ENCODE measurements at places on chromosomes 7 and 10.

- H3K36me3 ChIP-seq = no peaks in the 10 kb centered on the region
- no peak for DNase-seq
- H3K4me3 ChIP-seq = no peak overlapping the region
- no peaks in the 10 kb centered on the region for H3K4me1 ChIP-seq
- H3K27me3 ChIP-seq = no peaks in the 10 kb centered on the region
- no peak overlapping the region for H3K27ac ChIP-seq
These were observed 1081.6 kb downstream of the TYW1 start for GRCh38 chr7:68078157-68078710.

- H3K4me1 ChIP-seq = no peaks in the 10 kb centered on the region
- H3K4me3 ChIP-seq = no peak overlapping the region
- H3K27me3 ChIP-seq = no peaks in the 10 kb centered on the region
- H3K27ac ChIP-seq = no peak overlapping the region
- no peak for DNase-seq
- H3K36me3 ChIP-seq = no peaks in the 10 kb centered on the region
These were observed 133.7 kb downstream of the TFPI2 start for GRCh38 chr7:93756890-93757289.

GRCh38 chr7:131292141-131292905 is 35.4 kb upstream of the MKLN1 start:
- H3K4me1 ChIP-seq = peaks cover 3% of the 10 kb centered on the region
- H3K27me3 ChIP-seq = no peaks in the 10 kb centered on the region
- H3K36me3 ChIP-seq = no peaks in the 10 kb centered on the region
- no peak for DNase-seq

DNA sequence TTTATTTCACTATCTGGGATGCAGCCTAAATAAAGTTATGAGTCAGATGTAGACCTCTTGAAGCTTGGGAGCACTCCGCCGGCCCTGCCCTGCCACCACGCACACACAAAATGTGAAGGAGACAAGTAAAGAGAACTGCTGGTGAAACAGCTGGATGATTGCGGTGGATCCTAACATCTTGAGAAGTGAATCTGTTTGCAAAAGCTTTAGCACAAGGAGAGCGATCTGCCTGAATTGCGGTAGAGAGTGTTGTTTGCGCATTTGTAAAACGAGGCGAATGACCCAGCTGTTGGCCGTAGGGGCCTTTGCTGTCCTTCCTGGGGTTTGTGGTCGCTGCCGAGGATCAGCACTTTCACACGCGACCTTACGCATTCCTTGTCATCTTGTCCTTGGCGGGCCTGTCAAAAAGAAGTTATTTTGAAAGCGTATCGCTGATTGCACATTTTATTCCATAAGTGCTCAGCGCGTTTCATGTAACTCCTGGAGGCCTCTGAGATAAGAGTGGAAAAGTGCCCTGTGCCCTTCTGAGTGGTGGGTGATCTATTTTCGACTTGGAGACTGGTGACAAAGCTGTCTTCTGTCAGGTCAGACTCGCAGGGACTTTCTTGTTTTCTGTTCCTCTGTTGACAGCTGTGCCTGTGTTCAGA is 40.8 kb downstream of the RBM20 start:
- H3K27ac ChIP-seq = peak overlapping the region; percentile 74
- peaks cover 14% of the 10 kb centered on the region for H3K4me1 ChIP-seq

GRCh38 chr10:106440355-106440754 is 724.2 kb downstream of the SORCS1 start:
- H3K36me3 ChIP-seq = no peaks in the 10 kb centered on the region
- H3K4me3 ChIP-seq = no peak overlapping the region
- no peaks in the 10 kb centered on the region for H3K27me3 ChIP-seq
- DNase-seq = peak; percentile 41
- H3K4me1 ChIP-seq = no peaks in the 10 kb centered on the region
- no peak overlapping the region for H3K27ac ChIP-seq

- no peak for DNase-seq
- H3K4me3 ChIP-seq = no peak overlapping the region
- no peaks in the 10 kb centered on the region for H3K27me3 ChIP-seq
- H3K4me1 ChIP-seq = no peaks in the 10 kb centered on the region
- no peaks in the 10 kb centered on the region for H3K36me3 ChIP-seq
These were observed 825.8 kb upstream of the POM121L12 start for GRCh38 chr7:52209614-52210013.

DNA sequence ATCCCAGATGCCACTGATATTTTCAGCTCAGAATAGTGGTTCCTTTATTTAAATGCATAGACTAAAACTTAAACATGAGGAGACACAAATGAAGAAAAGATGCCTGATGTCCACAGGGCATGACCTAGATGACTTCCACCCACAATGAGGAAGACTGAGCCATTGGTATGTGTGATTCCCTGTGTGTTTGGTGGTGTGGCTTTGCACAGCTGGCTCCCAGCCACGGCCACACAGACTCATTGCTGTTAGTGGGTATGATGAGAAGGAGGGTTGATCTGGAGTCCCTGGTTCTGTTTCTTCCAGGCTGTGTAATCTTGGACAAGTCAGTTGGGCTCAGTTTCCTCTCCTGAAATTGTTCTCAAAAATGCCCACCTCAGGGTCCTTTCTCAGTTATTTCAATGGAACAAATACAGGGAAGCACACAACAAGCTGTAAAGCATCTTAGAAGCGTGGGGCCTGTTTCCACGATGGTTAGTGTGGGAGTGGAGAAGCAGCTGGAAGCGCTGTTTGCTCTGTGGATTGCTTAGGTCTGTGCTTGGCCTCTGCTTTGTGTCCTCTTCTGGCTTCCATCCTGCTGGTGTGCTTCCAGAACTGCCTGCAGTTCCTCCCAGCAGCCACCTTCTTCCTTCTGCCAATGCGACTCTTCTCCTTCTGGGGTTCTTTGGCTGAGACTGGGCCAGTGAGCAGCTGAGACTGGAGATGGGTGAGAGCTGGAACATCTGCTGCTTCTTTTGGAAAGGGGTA is 303.7 kb downstream of the BMPER start:
- no peaks in the 10 kb centered on the region for H3K36me3 ChIP-seq
- DNase-seq = no peak
- no peaks in the 10 kb centered on the region for H3K4me1 ChIP-seq
- H3K27ac ChIP-seq = no peak overlapping the region
- peaks cover 4% of the 10 kb centered on the region for H3K27me3 ChIP-seq
- no peak overlapping the region for H3K4me3 ChIP-seq

DNA sequence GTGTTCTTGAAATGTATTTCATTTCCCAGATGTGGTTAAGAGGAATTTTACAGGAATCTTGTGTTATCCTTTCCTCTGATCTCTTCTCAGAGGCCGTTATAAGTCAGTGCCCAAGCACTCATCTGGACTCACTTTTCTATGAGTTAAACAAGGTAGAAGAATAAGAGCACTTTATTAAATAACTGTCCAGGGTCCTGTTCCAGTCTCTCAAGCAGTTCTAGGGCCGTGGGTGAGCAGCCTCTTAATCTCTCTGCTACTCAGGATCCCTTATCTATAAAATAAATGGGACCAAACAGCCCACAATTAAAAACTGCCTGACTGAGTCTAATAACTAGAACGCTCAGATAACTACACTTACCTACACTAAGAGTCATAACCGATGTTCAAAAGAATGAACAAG is 111.2 kb downstream of the OSBPL3 start:
- no peak overlapping the region for H3K27ac ChIP-seq
- no peaks in the 10 kb centered on the region for H3K27me3 ChIP-seq
- DNase-seq = no peak

DNA sequence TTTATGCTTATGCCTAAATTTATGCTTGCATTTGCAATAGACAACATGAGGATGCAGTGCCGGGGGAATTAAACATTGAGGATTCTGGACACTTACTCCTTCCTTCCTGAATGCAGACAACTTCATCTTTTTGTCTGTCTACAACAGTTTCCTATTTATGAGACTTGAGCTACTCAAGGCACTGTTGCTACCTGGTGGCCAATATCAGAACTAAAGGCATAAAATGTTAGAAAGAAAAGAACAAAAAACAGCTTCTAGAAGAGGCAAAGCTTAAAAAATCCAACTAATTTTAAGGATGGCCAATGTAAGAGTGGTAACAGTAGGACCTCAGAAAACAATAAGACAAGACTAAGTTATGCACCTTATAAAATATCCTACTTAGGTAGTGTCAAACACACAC is 144.5 kb upstream of the PTN start:
- no peak overlapping the region for H3K4me3 ChIP-seq
- H3K4me1 ChIP-seq = no peaks in the 10 kb centered on the region
- DNase-seq = peak; percentile 45
- H3K27me3 ChIP-seq = no peaks in the 10 kb centered on the region
- no peaks in the 10 kb centered on the region for H3K36me3 ChIP-seq

GRCh38 chr7:39720586-39720985 is 97.2 kb downstream of the RALA start:
- DNase-seq = no peak
- H3K4me1 ChIP-seq = no peaks in the 10 kb centered on the region
- H3K36me3 ChIP-seq = no peaks in the 10 kb centered on the region

DNA sequence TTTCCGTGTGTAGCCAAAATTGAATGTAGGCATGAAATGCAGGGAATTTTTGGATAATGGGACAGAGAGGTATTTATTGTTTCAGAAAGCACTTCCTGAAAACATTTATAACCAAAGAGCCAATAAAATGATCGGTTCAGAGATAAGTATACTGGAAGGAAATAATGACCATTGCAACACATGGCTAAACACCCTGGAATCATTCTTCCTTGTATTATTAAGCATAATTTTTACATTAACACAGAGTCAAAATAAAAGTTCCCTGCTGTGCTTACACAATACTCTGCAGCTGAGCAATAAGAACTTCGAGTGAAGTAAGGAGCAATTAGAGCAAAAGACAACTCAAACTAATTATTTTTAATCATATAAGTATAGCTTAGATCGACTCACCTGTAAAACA is 648.3 kb downstream of the TNS3 start:
- H3K4me3 ChIP-seq = no peak overlapping the region
- DNase-seq = no peak
- peaks cover 13% of the 10 kb centered on the region for H3K4me1 ChIP-seq
- H3K27ac ChIP-seq = peak overlapping the region; percentile 22

GRCh38 chr7:80135309-80136104 is 876 bp downstream of the GNAI1 start:
- no peaks in the 10 kb centered on the region for H3K27me3 ChIP-seq
- peaks cover 8% of the 10 kb centered on the region for H3K4me1 ChIP-seq
- peak overlapping the region; percentile 98 for H3K4me3 ChIP-seq

GRCh38 chr7:27605689-27606269 is 56.9 kb downstream of the HIBADH start:
- H3K27me3 ChIP-seq = no peaks in the 10 kb centered on the region
- peak; percentile 52 for DNase-seq
- H3K4me1 ChIP-seq = peaks cover 6% of the 10 kb centered on the region
- H3K4me3 ChIP-seq = no peak overlapping the region

DNA sequence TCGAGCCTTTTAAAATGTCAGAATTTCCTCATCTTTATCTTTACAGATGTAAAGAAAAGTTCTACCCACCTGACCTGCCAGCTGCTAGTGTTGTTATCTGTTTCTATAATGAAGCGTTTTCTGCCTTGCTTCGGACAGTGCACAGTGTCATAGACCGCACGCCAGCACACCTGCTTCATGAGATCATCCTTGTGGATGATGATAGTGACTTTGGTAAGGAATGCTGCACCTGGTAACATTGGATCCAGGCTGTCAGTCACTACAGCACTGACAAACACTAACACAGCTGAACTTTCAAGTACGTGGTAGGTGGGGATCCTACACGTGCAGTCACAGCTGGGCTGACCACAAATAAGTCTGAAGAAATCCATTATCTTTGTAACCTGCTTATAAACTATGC is 77.6 kb downstream of the GALNT11 start:
- H3K4me1 ChIP-seq = peaks cover 4% of the 10 kb centered on the region
- H3K4me3 ChIP-seq = no peak overlapping the region
- peaks cover 12% of the 10 kb centered on the region for H3K36me3 ChIP-seq

GRCh38 chr10:115895166-115895565 is 377.8 kb downstream of the GFRA1 start:
- no peak overlapping the region for H3K4me3 ChIP-seq
- no peaks in the 10 kb centered on the region for H3K4me1 ChIP-seq
- no peak for DNase-seq
- H3K36me3 ChIP-seq = no peaks in the 10 kb centered on the region

- H3K27ac ChIP-seq = no peak overlapping the region
- H3K4me1 ChIP-seq = no peaks in the 10 kb centered on the region
- H3K36me3 ChIP-seq = no peaks in the 10 kb centered on the region
- no peaks in the 10 kb centered on the region for H3K27me3 ChIP-seq
- DNase-seq = no peak
These were observed 343.1 kb upstream of the MBL2 start for GRCh38 chr10:53115660-53116059.

DNA sequence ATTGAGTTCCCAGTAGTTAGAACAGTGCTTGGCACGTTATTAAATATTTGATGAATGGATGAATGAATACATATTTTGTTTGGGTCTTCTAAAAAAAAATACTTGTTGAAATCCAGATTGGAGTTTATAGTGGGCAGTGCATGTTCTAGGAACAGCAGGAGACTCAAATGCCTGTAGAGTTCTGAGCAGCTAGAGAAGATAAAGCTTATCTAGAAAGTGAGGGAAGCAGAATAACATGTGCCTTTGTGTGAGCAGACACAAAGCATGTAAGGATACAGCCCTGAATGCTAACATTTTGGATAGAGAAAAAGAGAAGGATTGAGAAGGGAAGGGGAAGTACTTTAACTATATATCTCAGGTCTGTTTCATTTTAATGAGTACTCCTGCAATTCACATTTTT is 71.9 kb downstream of the SRI start:
- H3K27ac ChIP-seq = no peak overlapping the region
- H3K4me1 ChIP-seq = no peaks in the 10 kb centered on the region
- no peak overlapping the region for H3K4me3 ChIP-seq
- no peak for DNase-seq
- no peaks in the 10 kb centered on the region for H3K27me3 ChIP-seq
- H3K36me3 ChIP-seq = no peaks in the 10 kb centered on the region

- H3K36me3 ChIP-seq = no peaks in the 10 kb centered on the region
- H3K4me1 ChIP-seq = peaks cover 6% of the 10 kb centered on the region
- no peak overlapping the region for H3K4me3 ChIP-seq
- no peaks in the 10 kb centered on the region for H3K27me3 ChIP-seq
- H3K27ac ChIP-seq = no peak overlapping the region
These were observed 39.0 kb downstream of the SEMA3C start for GRCh38 chr7:80879849-80880248.

GRCh38 chr10:69037489-69037888 is 48.9 kb downstream of the KIFBP start:
- no peaks in the 10 kb centered on the region for H3K27me3 ChIP-seq
- no peak overlapping the region for H3K27ac ChIP-seq
- DNase-seq = no peak
- no peak overlapping the region for H3K4me3 ChIP-seq

DNA sequence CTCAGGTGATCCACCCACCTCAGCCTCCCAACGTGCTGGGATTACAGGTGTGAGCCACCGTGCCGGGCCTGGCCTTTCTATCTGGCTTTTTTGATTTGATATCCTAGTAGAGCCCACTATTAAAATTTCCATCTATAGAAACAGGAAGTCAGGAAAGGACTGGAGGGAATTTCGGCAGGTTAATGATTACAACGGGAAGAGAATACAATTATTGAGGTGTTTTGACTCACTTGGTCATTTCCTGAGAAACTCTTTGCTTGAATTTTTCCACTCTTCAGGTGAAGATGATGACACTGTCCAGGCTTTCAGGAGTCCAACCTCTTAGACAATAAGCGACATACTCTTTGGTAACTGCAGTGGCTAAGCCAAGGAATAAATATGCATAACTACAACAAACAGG is 1.1 kb upstream of the MKLN1 start:
- no peaks in the 10 kb centered on the region for H3K36me3 ChIP-seq
- DNase-seq = no peak
- H3K4me1 ChIP-seq = peaks cover 7% of the 10 kb centered on the region
- no peak overlapping the region for H3K4me3 ChIP-seq

All from IMR-90 (cell line).